Activated naive CD4-positive, alpha-beta T cell (primary cell): ENCODE measurements at places on chromosomes 4 and X.

- no peak for DNase-seq
These were observed at the start of gene ARSD for GRCh38 chrX:2928583-2929434. Gene ARSD (minus strand): TSS chrX:2929339. CDS start chrX:2929275, 64 bp downstream.

DNA sequence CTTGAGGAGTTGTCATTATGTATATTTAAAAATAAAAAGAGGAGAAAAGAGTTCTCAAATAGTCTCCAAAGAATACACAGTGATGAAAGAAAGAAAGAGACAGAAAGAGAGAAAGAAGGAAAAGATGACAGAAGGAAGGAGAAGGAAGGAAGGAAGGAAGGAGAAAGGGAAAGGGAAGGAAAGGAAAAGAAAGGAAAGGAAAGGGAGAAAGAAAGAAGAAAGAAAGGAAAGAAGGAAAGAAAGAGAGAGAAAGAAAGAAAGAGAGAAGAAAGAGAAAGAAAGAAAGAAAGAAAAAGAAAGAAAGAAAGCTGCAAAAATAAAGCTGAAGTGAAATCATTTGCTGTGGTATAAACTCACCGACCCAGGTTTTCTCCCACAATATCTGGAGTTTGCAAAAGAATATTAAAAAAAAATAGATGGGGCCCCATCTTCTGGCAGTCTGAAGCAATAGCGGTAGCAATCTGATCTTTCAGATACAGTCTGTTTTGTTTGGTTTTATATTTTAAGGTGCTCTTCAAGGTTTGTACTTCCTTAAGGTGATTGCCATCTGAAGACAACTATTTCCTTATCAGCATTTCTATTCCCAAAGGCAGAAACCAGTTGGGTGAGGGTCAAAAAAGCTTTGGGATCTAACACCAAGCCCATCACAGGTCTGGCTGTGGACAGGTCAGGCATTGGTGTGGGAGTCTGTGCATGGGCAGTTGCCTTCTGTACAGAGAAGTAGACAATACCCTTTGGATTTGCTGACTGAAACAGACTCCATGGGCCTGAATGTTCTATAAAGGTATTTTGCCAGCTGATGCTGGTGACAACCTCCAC, 160.4 kb downstream of the CPEB2 start:
- DNase-seq, result no peak

GRCh38 chr4:92421920-92422319, 118.2 kb downstream of the GRID2 start:
- DNase-seq, result no peak

DNA sequence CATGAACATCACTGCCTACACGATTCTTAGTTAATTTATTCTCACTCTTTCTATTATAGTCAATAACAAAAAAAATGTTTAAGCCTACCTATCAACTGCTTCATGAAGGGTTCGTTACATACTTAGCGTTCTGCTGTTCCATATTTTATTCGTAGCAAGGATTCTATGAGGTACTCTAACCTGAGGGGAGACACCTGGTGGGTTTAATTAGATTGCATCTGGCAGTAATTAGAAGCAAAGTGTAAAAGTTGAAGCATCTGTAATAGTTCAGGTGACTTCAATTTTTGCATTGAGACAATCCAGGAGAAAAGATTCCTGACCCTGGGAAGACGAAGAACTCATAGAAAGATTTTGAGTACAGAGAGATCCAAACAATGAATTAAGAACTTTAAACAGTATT, 1655.8 kb upstream of the TENM3 start:
- DNase-seq, result no peak

DNA sequence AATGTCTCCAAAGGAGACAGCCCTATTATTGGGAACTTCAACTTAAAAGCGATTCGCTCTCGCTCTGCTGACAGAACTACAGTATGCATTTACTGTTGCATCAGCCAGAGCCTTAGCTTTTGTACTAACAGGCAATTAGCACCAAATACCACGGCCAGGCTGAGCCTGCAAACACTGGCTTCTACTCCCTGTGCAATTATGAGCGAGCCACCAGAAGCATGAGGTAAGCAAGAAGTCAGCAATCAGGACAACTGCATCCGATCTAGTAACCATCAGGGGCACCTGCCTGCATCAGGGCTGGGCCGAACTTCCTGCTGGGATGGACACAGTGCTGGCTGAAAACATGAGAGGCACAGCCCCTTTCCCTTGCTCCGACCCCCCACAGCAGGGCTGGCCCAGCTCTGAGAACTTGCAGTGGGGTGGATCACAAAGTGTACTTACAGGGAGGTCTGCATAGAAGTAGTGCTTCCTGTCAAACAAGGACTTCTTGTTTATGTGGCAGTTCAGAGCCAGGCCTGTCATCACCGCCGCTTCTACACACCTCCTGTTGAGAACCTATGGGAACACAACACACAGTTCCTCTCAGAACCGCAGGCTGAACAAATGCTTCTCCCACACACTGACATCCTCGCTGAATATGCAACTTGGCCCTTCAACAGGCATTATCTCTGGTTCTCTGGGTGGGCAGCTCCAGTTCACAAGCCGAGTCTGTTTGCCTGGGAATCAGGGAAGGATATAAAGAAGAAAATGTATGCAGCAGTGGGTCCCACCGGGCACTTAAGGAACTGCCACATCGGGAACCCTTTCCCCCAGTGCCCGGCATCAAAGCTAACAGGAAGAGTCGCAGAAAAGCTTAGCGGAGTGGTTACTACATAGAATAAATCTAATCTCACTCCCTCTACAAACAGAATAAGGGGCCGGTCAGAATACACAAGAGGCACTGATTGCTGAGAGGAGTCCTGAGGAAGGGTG, 41.5 kb downstream of the GATB start:
- DNase-seq, result no peak

- no peak for DNase-seq
These were observed 51.2 kb upstream of the C1QTNF7 start for GRCh38 chr4:15376594-15376993.

DNA sequence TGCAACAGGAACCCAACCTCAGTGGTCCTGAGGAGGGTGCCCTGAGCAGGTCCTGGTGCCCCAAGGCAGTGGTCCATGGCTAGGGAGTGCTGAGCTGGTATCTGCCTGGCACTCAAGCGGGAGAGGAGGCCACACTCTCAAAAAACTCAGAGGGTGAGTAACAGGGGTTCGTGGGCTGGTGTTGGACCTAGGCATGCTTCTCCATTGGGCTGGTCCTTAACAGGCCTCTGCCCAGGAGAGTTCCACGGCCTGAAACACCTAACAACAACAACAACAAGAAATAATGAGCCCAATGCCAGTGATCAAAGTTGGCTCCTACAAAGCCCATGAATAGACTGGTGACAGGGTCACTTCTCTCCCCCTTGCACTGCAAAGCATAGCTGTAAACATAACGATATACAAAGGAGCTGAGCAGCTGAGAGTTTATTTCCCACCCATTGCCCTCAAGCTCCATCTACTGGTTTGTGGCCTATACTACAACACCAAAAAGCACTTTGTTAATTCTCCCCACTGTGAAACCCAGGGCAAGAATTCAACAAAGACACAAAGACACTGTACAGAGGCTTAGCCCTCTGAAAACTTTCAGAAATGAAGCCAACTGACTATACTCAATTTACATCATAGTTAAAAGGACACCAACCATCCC, 736.1 kb upstream of the ADGRL3 start:
- no peak for DNase-seq
